ENCODE measurements at places on chromosomes 12 and 14. TPM values are rescaled to one million over a fixed set of nuclear protein-coding genes. Genes with fewer than 3 reads are reported as not detected.

Gene MUCL1
- not detected for total RNA-seq

Gene TPH2
- not detected for total RNA-seq

DNA sequence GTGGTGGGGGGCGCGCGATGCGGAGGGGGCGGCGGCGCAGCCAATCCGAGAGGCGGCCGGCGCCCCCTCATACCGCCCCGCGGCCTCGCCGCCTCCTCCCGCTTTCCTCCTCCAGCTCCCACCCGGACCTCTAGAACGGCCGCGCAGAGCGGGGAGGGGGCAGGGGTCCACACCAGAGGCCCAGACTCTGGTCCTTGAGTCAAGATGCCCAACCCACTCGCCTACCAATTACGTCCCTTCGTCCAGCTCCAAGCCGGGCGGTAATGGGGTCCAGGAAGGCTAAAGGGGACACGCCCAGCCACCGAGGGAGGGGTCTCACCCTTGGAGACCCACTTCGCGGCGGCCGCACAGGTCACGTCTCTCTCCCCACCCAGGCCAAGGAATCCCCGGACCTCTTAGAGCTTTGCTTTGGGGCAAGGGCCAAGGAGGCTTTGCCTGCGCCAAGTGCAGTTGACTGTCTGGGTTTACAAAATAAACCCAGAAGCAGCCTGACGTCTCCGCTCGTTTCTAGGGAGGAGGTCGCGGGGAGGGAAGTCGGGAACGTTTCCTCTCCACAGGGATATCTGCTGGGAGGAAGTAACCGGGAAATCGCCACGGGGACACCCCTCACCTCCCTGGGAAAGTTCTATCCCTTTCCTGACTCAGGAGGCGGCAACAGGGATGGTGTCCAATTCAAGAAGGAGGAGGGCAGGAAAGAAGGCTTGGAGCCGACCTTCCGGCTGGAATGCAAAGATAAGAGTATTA, 394 bp upstream of the AMIGO2 start:
- DNase-seq = peak; percentile 61

DNA sequence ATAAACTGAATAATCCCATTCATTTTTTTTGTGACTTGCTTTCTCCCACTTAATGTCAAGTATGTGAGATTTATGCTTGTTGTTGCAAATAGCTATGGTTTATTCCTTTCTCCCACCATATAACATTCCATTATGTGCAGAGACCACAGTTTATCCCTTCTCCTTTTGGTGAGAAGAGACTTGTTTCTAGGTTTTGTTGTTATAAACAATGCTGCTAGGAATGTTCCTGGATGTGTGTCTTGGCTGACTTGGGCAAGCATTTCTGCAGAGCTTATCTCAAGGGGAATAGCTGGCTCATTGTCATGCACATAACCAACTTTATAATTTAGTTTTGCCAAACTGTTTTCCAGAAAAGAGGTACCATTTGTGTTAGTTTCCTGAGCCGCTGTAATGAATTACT, 47.6 kb upstream of the PPP1CC start:
- peak; percentile 12 for DNase-seq

Measured in HFFc6 (cell line).